Stimulated activated CD4-positive, alpha-beta T cell treated with anti-CD3 and anti-CD28 coated beads, Interleukin-1b, Interleukin-23, amount 100 ng/mL, for 24 hours (primary cell): ENCODE measurements at places on chromosomes 2 and 18.

DNA sequence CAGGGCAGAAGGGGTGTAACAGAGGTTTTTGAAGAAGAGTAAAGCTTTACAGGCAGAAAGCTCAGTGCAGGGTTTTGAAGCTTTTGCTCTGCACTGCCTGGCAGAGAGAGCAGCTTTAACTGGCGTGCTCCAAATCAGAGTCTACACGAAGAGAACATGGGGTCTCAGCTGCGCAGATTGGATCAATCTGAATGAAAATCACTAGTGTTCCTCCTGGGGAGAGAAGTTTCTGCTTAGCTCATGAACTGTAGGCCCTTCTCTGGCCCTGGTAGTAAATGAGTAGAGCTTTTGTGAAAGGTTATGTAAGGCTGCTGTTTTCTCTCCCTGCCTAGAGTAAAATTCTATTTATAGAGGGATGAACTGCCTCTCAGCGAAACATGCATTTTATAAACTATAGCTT, 13.6 kb downstream of the DCC start:
- no peak for DNase-seq

- peak; percentile 29 for DNase-seq
Observed at GRCh38 chr18:24176727-24177416, 38.0 kb downstream of the CABYR start.

DNA sequence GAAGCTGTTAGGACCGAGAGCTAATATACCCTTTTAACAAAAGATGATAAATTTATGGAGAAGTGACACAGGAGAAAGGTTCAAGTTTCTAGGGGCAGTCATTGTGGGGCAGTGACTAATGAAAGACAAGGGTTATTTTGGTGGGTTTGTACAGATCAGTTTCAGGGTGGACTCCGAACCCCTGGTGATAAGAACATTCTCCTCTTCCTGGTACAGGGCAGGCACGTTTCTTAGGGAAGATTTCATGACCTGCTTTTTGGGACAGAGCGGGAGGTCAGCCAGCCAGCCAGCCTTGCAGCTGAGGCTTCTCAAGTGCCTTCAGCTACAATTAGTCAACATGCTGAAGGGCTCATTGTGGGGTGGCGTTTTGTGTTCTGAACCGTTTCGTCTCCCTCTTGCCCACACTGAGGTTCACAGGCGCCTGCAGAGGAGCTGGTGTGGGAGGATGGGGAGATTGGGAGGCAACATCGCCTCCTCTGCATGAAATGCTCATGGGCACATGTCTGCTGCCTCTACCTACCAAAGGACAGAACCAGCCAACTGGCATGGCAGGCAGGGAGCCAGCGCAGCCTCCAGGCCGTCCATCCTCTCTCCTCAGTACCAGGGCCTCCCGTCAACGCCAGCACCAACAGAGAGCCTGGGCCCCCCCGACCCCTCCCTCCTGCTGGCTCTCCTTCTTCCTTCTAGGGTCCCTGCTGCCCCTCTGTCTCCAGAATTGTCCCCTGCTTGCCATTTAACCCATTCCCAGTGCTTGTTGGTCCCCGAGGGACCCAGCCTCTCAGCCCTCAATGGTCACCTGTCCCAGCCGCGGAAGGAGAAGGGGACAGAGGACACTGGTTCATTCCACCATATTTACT, 9.6 kb downstream of the CHMP1B start:
- DNase-seq: no peak

GRCh38 chr18:5895299-5895875, at the start of gene TMEM200C:
Gene TMEM200C (minus strand): TSS chr18:5895522. CDS start chr18:5892063, 3,459 bp downstream.
- DNase-seq: no peak

- no peak for DNase-seq
Observed at GRCh38 chr2:146602383-146602782, 1242.4 kb upstream of the ACVR2A start.

DNA sequence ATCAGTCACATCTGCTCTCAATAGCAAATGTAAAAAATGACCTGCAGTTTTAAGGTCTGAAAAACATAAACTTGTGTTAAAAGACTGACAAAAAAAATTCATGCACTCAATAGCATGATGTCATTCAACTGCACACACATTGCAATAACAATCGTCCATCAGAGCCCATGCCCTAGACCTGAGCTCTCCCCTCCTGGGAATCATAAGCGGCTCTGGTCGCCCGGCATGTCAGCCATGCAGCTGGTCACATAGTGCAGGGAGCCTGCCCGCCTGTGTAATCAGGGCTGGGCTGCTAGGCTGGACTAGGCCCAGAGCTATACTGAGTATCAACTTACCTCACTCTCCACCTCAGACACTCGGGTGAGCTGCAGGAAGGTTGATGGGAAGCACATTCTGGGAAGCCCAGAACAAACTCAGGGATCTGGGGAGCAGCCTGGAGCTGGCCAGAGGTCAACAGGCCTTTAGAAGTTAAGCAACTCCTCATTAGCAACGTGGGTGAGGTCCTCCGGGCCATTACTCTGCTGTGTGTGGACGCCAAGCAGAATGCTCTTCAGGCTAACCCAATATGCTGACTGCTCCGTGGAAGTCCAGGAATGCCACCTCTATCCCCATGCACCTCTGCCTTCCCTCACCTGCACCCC, 165.5 kb downstream of the TTC32 start:
- DNase-seq: no peak

- no peak for DNase-seq
Observed at GRCh38 chr2:168208652-168209051, 38.7 kb downstream of the STK39 start.

- no peak for DNase-seq
Observed at GRCh38 chr2:173828189-173829142, 136.7 kb downstream of the SP3 start.

GRCh38 chr2:71609441-71609840, 156.1 kb downstream of the DYSF start:
- DNase-seq: no peak

GRCh38 chr2:72028351-72028995, 119.2 kb downstream of the CYP26B1 start:
- no peak for DNase-seq

- DNase-seq: no peak
Observed at GRCh38 chr2:209872675-209873074, 101.0 kb downstream of the UNC80 start.

GRCh38 chr2:126864861-126865260, 33.8 kb upstream of the TEX51 start:
- DNase-seq: no peak

DNA sequence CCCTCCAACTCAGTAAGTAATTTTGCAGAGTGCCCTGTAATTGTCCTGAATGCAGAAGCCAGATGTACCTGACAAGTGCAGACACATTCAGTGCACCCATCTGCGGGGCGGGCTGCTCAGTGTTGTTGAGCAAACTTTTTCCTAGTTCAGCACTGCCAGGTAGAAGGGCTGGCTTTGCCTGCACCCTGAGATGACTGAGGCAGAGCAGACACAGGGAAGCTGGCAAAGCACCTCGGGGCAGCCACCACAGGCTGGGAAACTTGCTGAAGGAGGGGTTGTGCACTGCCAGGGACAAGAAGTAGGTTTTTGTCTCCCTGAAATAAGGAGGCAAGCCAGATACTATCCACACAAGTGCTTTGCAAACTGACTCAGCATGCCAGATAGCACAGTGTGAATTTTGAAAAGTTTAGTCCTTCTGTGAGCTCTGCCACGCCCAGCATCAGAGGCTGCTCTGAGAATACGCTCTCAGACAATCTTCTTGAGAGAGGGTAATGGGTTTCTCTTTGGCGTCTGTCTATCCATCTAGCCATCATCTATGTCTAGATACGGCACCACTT, 62.3 kb downstream of the SOWAHC start:
- DNase-seq: no peak
